ENCODE measurements at places on chromosomes 6 and 20.
A peak's percentile ranks its signal among the peaks of the same experiment; 100 is the strongest.

- DNase-seq, result no peak
Observed at GRCh38 chr6:43926634-43927531, 156.9 kb downstream of the VEGFA start.

GRCh38 chr6:78598966-78599365 lies 268.4 kb upstream of the IRAK1BP1 start:
- DNase-seq, result no peak

DNA sequence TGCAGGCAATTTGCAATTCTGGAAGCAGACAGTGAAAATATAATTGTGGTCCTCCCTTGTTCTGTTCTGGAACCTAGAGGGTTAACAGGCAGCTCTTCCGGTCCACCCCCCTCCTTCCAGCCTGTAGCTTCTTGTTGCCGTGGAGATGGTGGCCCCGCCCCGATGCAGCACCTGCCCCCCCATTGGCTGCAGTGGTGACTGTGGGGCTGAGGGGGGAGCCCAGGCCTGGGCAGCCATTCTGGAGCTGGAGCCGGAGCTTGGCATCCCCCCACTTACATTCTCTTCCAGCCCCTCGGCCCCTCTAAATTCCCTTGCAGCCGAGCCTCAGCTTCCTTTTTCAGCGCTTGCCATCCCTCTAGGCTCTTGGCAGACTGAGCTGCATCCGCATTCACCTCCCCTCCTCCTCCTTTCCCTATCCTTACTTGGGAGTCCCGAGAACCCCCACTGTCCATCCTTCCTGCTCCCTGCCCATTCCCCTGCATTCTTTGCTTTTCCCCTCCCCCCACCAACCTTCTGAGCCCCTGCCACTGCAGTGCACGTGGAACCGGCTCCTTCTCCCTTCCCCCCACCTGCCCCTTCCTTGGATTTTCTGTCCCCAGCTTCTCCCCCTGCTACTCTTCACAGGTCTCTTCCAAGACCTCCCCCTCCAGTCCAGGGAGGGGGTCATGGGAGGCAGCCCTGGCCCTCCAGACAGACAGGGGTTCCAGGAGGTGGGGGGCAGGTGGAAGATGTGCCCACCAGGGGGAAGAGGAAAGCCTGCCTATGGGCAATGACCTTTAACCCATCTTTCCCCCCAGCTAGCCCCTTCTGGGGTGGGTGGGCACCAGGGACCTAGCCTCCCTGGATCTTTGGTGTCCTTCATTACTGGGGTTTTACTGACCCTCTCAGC lies 11.4 kb downstream of the SYNGAP1 start:
- peak; percentile 77 for DNase-seq

DNA sequence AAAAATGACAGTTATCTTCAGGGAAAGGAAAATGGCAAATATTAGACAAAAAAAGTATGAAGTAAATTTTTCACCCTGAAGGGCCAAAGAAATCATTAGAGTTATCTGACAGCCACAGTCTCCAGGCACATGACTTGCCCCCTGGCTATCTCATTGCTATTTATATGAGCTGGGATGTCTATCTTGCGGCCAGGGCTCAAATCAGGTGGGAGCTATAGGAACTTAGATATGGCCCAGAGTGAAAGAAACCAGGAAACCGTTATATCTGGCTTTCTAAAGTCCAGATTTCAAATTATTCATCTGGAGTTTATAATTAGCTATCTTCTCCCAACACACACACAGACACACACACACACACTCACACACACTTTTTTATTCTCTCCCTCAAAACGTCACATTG lies 135.3 kb upstream of the EEF1E1 start:
- no peak for DNase-seq

DNA sequence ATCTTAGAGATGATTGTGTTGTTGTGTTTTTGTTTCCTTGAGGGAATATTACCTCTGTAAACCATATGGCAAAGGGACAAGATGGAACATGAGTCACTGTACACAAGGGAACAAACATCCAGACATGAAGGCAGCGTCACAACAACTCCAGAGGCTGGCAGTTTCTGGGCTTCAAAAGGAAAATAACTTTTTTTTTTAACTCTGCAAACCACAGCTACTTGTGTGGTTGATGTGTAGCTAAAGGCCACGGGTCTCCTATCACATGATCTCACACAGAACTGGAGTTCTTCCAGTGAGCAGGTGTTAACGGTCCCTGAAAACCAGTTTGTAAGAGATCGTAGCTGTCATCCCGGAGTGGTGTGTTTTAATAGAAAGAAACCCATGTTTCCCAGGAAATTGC lies 33.2 kb upstream of the HBS1L start:
- peak; percentile 76 for DNase-seq

DNA sequence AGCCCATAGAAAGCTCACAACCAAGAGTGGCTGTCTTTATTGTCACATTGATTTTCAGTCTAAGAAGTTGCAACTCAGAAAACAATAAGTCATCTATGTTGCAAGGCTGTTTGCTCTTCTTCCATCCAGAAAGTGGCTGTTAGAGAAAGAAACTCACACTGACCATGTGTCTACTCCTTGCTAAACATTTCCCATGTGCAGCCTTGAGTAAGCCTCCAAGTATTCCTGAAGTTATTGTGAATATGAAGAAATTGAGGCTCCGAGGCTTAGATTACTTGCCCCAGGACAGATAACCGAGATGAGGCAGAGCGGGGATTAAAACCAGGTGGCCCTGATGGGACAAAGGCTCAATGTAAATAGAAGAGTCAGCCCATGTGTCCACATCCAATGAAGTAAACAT lies 105.0 kb downstream of the SPTLC3 start:
- no peak for DNase-seq

Data from activated CD4-positive, alpha-beta T cell treated with anti-CD3 and anti-CD28 coated beads, Interleukin-2, Interleukin-4, amounts not matched to agents 100 ng/mL and 50 ng/mL, durations not matched to agents 16 hours and 8 hours (primary cell).